ENCODE measurements at places on chromosomes 3 and 15. TPM values are rescaled to one million over a fixed set of nuclear protein-coding genes. Genes with fewer than 3 reads are reported as not detected.

DNA sequence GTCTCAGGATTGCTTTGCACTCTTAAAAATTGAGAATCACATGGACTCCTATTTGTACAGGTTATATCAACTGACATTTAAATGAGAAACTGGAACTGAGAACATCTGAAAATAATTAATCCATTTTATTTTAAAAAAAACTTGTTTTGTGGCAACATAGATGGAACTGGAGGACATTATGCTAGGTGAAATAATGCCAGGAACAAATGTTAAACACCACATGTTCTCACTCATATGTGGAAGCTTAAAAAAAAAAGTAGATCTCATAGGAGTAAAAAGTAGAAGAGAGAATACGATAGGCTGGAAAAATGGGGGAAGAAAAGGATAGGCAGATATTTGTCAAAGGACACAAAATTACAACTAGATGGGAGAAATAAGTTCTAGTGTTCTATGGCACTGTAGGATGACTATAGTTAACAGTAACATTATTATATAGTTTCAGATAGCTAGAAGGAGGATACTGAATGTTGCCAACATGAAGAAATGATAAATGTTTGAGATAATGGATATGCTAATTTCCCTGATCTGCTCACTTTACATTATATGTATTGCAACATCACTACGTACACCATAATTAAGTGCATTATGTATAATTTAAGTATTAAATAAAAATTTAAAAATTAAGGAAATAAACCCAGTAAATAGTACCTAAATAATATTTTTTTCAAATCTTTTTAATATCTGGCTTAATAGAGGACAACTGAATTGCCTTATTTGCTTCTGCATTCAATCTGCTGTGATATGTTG lies 100.5 kb upstream of the TSPAN3 start:
- DNase-seq: no peak

DNA sequence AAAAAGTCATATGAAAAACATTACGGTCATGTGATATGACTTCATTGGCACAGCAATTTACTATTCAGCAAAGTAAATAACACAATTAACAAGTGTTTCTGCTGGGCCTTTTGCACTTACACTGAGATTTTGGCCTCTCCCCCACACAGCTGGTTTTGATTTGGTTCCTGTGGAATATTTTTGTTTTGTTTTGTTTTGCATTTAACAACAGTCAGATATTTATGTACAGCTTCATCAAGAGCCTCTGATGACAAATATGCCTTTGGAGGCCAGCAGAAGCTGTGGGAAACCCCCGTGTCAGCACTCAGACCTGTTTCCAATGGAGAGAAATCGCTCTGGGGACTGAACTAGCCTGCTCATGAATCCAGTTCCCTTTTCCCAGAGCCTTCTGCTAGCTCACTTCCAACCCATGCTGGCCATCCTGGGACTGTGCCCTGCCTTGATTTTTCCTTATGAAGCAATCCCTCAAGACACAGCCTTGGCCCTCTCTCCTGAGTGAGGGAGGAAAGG lies 161.9 kb downstream of the ATG7 start:
- DNase-seq: no peak

DNA sequence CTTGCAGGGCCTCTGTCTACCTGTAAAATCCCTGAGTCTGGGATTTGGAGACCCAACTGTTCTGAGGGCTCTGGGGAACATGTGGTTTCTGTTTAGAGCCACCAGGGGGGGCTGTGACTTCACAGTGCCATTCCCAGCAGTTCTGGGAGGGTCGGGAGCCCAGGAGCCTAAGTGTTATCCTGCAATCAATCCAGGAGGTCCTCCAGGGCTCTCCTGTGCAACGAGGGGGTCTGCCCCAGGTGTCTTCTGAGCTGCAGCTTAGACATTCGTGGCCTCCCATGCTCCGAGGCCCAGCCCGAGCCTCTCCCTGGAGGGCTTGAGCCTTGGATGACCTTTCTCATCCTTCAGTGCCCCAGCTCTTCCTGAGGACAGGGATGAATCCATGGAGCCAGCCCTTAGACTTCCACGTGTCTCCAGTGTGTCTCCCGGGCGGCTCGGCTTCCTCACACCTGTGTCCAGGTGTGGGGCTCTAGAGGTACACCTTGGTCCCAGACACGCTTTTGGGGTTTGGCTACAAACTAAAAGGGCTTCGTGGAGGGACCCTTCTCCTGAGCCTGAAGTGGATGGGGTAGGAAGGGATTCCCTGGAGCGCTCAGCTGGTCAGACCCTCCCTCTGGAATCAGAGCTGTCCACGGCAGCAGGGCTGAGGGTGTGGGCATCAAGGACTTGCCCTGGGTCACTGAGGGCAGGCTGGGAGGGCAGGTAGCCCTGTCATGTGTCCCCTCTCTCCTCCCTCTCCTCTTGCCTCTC lies 20.3 kb upstream of the ABTB1 start:
- DNase-seq: no peak

ASB14 gene
- not detected for total RNA-seq

GRCh38 chr3:54122324-54123002 lies at the start of gene CACNA2D3:
Gene CACNA2D3, plus strand, starts transcription at chr3:54122552.
- no peak for DNase-seq

DNA sequence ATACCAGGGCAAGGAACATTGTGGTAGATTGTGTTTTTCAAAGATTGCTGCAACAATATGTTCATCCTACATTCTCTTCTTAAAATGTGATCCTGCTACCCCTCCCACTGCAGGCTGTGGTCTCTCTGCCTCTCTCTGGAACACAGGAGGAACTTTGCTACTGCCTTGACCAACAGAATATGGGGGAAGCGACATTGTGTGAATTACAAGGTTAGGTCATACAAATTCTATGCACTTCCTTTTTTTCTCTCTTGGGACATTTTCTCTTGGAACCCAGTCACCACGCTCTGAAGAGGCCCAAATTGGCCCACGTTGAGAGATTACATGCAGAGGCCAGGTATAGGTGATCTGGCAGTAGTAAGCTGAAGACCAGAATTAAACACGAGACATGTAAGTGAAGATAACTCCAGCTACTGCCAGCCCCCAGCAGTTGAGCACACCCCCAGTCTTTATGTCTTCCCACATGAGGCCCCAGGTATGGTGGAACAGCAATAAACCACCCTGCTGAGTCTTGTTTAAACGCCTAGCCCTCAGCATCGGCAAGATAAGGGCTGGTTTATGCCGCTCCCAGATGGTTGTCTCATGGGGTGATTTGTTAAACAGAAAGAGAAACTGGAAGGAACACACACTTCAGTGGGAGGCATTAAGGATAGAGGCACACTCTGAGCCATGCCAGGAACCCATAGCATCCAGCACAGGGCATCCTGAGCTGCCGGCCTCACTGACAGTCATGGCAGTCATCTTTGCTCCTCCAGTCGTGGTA lies 59.9 kb downstream of the FAM43A start:
- no peak for DNase-seq

DNA sequence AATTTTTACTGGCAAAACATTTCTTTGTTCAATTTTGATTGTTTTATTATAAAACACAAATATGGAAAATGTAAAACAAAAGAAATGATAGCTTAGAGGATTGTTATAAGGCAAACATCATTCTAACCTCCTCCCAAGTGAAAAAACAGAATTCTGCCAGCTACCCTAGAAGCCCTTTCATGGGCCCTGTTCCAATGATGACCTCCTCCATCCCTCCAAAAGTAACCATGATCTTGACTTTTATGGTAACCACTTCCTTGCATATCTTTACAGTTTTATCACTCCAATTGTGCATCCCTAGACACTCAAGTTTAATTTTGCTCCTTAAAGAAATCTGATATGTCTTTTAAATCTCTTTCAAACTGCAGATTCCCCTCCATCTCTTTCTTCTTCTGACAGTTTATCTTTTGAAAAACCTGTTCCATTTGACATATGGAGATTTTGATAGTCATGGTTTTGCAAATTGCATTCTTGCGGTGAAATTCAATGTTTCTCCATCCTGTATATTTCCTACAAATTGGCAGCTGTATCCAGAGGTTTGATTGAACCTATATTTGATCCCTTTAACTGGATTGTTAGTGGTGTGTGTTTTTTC lies 27.0 kb upstream of the TNFAIP8L3 start:
- no peak for DNase-seq

TM6SF1 gene
- total RNA-seq: 32.0 TPM

DNA sequence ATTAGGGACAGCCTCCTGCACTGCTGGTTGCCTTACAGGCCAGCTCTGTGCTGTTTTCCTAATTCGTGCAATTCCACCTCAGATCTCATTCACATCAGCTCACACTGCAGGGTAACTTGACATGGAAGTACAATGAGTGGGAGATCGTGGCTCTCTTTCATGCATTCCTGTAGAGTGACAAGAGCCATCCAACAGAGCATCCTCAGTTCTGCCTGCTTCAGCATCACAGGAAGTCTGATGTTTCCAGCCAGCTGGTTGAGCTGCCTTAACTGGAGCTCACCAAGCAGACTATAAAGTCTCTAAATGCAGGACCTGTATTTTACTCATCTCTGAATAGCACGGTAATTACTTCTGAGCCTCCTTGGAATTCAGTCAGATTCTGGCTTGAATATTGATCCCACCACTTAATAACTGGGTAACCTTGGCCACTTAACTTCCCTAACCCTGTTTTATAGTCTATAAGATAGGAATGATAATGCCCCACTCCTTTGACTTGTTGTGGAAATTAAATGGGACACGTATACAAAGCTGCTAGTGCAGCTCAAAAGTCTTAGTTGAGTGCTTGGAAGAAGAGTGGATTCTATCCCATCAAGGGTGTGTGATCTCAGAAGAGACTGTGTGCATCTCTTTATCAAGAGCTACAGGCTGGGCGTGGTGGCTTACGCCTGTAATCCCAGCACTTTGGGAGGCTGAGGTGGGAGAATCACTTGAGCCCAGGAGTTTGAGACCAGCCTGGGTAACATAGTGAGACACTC lies 1.4 kb upstream of the DIS3L start:
- DNase-seq: no peak

RBP2 gene
- total RNA-seq: not detected

DZIP1L gene
- total RNA-seq: 37.4 TPM

- DNase-seq: no peak
Observed at GRCh38 chr3:53122933-53123305, 7.3 kb downstream of the RFT1 start.
